T-helper 9 cell (primary cell): ENCODE measurements at places on chromosomes 4 and X.

GRCh38 chr4:146442801-146443200 is 78.9 kb downstream of the SLC10A7 start:
- no peak for DNase-seq

DNA sequence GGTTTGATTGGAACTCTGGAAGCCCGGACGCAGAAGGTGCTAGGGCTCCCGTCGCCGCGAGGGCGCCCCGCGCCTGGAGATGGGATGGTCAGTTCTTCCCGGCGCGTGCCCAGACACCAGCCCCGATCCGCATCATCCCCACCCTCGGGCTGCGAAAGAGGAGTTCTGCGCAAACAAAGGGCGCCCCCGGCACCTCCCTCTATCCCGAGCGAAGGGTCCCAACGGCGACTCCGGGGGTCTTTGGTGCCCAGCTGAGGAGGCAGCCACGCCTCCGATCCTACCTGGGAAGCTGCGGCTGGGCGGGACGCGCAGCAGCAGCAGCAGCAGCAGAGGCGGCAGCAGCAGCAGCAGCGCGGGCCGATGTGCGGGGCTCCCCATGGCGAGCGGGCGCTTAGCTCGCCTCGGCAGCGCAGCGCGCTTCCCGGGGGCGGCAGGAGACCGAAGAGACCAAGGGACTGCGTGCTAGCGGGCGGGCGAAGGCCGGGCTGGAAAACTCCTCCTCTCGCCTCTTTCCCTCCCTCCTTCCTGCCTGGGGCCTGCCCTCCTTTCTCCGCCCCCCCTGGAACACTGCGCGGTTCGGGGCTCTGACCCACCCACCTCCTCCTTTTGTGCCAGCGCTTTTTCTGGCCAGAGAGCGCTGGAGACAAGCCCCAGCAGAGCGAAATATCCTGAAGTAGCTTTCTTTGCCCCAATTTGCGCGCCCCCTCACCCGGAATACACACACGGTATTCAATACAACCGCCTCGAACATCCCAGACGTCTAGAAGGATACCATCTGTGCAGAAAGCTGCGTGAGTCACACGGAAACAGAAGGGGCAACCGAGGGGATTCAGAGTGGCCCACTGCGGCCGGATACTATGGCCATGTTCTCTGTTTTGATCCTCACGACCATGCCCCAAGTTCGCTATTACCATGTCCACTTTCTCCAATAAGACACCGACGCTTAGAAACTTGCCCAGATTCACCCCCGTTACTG is at the start of gene SRPX:
TSS of gene SRPX (minus strand) at position 457 of the 976 bp plus-strand sequence. CDS start at position 378, 79 bp downstream.
- no peak for DNase-seq

DNA sequence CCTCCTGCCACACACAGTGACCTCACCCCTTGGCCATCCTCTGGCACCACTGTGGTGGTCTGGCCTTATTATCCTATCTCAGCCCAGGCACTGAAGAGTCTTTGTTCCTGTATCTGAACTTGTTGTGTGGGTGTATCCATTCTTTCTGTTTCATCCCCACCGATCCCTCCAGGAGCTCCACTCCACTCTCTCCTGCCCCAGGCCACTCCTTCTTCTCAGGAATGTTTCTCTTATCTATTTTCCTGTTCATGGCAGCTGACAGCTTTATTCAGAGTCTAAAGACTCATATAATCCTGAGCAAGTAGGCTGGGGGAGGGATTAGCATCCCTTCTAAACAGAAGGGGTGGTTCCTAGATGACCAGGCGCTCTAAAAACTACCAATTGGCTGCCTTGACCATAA is 150.0 kb downstream of the ANAPC10 start:
- DNase-seq: no peak

DNA sequence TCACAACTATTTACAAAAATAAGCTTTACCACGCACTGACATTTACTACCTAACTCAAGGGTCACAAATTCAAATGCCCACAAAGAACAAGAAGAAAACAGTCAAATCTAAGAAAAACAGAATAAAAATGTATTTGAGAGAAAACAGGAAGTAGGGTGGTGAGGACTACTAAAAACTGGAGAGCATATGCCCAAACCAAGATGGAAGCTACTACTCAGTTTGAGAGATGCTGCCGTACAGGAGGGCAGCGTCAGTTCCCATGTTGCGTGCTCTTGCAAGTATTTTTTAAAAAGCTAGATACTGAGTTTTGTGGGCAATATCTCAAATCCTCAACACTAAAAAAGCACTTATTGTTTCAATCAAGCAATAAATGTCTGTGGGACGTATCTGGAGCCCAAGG is 16.2 kb downstream of the HNRNPD start:
- no peak for DNase-seq

DNA sequence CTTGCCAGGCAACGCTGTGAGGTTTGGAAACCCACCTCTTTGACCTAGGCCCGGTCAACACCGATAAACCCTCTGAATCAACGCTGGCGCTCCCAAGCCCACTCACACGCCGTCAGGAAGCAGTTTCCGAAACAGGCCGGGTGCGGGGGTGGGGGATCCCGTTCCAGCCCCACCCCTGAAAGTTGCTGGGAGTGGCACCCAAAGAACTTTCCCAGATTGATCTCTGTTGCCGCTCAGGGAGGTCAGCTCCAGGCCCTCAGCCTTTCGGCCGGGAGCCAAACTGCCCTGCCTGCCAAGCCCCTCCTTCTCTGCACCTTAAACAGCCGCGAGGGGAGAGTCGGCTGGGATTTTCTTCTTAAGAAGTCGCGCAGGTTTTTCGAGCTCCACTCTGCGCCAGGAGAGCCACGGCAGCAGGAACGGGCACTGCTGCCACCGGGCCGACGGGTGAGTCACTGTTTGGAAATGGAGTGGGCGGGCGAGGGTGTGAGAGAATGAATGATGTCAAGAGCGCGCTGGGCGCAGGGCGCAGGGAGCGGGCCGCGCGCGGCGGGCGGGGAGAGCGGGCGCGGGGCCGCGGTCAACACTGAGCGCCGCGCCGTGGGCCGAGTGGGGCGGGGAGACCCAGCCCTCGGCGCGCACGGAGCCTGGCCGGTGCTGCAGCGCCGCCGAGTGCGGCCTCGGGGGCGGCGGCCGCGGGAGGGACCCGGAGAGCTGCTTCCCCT is at the start of gene SGMS2:
TSS of gene SGMS2 (plus strand) at position 583 of the 722 bp plus-strand sequence. CDS start 70,622 bp downstream, outside the sequence.
- DNase-seq: no peak
